ENCODE measurements at places on chromosomes 4 and X.

DNA sequence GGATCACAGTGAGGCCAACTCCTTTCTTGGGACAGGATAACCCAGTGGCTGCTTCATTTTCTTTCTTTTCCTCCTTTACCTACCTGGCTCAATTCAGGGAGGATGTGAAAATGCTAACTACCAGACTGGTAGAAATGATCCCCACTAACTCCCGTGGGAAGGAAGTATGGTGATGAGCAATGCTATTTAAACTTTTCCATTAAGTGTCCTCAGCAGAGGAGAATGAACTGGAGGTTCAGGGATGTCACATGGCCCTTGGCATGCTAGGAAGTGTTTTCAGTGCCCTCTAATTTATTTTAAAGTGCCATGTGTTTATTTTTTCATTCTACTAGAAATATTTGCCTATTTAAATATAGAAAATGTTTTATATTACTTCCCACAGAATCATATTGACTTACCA lies 363.9 kb downstream of the PPP3CA start:
- no peak for DNase-seq

DNA sequence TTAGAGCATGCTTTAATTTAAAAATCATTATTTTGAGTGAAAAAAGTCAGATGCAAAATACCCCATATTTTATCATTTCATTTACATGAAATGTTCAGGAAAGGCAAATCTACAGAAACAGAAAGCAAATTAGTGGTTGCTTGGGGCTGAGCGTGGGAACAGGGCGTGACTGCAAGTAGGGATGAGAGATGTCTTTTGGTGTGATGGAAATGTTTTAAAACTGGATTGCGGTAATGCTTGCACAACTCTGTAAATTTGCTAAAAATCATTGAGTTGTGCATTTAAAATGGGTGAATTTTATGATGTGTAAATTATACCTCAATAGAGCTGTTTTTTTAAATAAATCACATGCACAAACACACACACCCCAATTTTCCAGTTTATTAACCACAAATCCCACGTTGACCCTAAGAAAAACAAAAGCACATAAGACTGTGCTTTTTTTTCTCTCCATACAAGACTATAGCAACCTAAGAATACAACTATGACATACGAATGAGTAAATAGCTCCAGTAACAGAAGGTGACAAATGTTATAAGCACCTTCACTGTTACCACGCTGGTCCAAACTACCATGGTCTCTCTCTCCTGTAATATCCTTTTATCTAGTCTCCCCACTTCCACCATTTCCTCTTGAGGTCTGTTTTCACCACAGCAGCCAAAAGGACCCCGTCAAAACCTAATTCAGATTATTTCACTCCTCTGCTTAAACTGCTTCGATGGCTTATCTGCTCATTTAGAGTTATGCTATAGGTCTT lies 37.2 kb downstream of the FRMD7 start:
- DNase-seq: no peak

GRCh38 chr4:124943145-124943889 lies 230.8 kb upstream of the ANKRD50 start:
- no peak for DNase-seq

DNA sequence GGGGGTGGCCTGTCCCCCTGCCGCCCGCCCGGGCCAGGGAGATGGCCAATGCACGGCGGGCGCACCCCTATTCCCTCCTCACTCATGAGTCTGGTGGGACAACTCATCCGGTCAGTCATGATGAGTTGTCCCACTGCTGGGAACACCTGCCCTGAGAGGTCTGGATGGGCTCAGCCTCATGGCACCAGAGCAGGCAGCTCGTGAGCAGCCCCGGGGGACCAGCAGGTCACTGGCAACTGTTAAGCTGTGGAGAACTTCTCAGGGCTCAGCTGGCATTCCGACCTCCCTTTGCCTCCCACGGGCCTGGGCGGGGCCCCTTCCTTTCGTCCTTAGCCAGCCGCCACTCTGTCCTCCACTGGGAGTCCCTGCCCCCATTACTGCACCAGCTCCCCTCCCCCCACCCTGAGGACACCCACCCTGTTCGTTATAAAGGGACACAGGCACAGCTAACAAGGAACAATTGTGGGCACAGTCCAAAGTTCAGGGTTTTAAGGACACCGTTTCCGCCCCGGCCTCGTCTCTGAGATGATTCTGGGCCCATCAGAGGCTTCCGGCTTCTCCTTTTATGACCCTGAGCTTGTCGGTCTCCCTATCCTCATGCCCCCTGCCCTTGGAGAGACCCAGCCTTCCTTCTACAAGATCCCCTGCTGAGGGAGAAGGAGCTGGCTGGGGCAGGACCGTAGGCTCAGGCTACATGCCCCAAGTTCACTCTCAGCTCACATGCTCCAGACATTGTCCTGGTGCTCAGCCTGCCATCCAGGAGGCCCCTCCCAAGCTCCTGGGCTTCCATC lies 14.6 kb upstream of the KIAA0232 start:
- DNase-seq: no peak

- no peak for DNase-seq
Observed at GRCh38 chrX:9682456-9682855, 83.2 kb downstream of the GPR143 start.

GRCh38 chr4:152464030-152464823 lies 71.7 kb downstream of the FBXW7 start:
- DNase-seq: no peak

- DNase-seq: no peak
Observed at GRCh38 chrX:120536061-120536460, 24.7 kb downstream of the CUL4B start.

DNA sequence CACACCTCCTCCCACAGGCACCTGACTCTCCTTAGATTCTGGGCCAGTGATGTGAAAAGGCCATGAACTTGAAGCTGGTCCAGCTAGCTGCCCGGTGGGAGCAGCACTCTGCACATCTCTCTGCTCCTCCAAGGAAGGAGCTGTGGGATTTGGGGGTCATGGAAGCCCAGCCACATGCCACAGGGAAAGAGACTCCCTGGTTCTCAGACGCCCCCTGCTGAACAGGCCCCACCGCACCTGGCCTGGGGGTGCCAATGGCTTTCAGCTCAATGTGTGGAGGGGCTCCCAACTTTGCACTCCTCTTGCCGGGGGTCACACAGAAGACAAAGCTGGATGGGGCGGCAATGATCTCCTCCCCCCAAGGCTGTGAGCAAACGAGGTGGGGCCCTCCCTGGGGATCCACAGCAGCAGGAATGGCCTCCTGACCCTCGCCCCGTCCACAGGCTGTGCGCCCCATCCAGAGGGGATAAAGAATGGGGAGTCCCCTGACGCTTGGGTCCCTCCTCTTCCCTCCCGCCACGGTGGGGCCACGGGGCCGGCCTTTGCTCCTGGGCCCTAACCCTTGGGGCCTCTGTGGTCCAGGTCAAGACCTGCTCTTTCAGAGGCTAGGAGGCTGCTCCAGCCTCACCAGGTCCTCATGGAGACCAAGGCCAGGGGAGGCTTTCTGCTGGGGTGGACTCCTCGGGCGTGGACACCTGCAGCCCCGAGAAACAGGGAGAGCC lies 51.3 kb downstream of the GAK start:
- no peak for DNase-seq

DNA sequence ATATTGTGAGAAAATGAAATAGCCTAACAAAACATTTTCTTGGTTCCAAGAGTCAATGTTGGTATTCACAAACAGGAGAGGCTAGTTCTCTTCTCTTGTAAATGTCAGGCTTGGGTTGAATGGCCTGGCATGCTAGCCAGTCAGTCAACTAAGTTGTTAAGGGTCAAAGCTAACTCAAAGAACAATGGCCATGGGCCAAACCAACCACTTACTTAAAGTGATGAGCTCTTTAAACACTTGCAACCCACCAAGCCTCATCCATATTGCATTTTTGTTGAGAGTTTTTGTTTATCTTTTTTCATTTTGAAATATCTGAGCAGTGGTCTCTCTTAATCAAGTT lies 394.5 kb downstream of the RAB28 start:
- DNase-seq: no peak

GRCh38 chr4:154427149-154427548 lies 64.5 kb downstream of the DCHS2 start:
- no peak for DNase-seq

- no peak for DNase-seq
Observed at GRCh38 chr4:92236877-92237276, 66.9 kb upstream of the GRID2 start.

- no peak for DNase-seq
Observed at GRCh38 chr4:186887291-186887700, 163.6 kb upstream of the FAT1 start.

- DNase-seq: no peak
Observed at GRCh38 chr4:94160774-94161173, 46.9 kb upstream of the SMARCAD1 start.

GRCh38 chr4:22695917-22696316 lies 3.2 kb downstream of the GBA3 start:
- no peak for DNase-seq

DNA sequence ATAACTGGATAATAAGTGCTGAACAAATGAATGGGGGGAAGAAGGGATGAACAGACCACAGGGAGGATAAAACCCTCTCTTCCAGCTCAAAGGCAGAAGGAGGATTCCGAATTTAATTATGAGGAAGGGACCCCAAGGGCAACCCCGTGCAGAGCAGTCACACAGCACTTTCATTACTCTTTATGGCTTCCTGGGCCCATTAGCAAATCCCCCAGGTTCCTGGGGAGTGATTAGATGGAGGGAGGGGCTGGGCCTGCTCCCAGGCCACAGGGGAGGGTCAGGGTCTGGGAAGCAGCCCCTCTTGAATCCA lies 67.1 kb downstream of the PPP2R2C start:
- no peak for DNase-seq

GRCh38 chr4:148116264-148116663 lies 325.9 kb downstream of the NR3C2 start:
- no peak for DNase-seq

- DNase-seq: no peak
Observed at GRCh38 chrX:66863721-66864120, 224.8 kb upstream of the EDA2R start.

DNA sequence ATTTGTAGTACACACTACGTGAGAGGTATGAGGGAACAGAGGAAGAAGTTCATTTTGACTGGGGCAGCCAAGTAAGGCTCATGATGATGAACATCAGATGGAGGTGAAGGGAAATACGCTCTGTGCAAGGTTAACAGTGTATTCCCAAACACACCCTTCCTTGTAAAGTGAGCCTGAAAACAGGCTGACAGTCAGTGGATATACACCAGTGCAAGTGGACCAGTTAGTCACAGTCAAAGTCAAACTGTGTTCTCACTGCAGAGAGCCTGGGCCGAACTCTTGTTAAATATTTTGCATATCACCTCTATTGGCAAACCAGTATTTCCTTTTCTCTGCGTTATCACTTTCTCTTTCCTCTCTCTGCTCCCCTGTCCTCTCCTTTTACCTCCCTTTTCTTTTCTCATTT lies 23.4 kb upstream of the RHOH start:
- DNase-seq: no peak

DNA sequence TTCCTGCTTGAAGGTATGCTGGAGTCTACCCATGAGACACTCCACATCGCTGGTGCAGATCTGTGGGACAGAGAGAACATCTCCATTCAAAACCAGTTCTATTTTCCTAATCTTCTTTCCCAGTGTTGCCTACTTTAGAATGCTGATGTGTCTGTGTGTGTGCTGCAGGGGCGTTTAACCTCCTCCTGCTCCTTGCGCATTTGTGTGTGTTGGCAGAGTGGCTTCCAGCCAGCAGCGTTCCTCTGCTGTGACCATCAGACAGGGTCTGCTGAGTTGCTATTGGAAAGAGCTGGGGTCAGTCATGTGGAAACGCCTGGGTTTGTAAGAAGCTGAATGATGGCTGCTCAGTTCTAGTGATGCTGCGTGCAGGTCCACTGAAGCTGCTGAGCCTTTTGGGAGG lies 223.6 kb downstream of the RBMX2 start:
- no peak for DNase-seq

- no peak for DNase-seq
Observed at GRCh38 chr4:54308110-54308509, 79.0 kb downstream of the PDGFRA start.

- DNase-seq: no peak
Observed at GRCh38 chr4:158299459-158300007, 89.2 kb downstream of the TMEM144 start.

GRCh38 chr4:164239976-164240375 lies 514.0 kb upstream of the SMIM31 start:
- DNase-seq: no peak

- DNase-seq: no peak
Observed at GRCh38 chrX:137565921-137566745, at the start of gene ZIC3. TSS of gene ZIC3 (plus strand) at chrX:137566127. CDS start at chrX:137566692, 565 bp downstream.

- no peak for DNase-seq
Observed at GRCh38 chr4:117010671-117011070, 74.7 kb downstream of the TRAM1L1 start.

DNA sequence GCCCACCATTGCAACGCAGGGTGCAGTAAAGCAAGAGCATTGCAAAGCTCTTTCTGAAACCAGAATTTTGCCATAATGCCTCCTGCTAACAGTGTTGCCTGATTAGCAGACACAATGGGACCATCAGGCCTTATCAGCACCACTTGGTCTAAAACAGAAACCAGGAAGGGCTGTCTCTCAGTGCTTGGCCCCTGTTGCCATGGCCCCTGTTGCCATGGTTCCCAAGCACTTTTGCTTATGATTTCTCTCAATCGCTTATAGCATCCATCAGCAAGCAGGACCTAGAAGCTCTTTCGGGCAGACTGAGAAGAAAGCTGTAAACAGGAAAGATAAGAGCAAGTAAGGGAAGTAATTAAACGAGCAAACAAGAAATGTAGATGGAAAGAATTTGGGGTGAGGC lies 36.8 kb downstream of the RTL5 start:
- DNase-seq: peak; percentile 50

DNA sequence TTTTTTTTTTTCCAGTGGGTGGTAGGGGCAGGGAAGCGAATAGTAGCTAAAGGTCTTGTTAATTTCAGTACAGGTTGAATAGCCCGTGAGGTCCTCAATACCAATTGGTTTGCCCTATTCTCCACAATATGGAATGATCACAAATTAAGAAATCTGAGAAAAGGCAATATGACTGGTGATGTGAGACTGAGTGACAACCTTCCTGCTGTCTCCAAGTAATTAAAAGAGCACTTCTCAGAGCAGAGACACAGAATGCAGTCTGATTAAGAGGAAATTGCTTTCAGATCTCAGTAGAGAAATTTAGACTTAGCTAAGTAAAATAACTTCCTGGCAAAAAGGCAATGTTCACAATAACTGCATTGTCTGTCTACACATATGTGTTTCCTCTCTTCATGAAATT lies 23.0 kb downstream of the GPR174 start:
- DNase-seq: no peak
